ENCODE measurements at places on chromosomes 7 and 10.

DNA sequence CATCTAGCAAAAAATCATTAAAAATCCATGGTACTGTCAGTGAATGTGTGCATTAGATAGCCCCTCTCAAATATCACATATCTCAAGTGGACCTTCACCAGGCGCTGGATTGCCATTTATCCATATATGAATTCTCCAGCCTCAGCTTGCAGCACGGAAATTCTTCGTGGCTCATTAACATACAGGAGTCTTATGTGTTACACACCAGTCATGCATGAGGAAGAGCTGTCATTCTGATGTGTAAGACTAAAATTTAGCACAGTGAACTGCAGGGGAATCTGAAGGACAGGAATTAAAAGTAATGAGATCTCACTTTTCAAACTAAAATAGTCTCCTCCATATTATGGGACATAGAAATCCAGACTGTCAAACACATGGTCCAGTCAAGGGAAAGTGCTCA, 542.4 kb upstream of the DPP6 start:
- DNase-seq, result no peak

GRCh38 chr10:119326167-119326566, 118.8 kb downstream of the GRK5 start:
- no peak for DNase-seq

DNA sequence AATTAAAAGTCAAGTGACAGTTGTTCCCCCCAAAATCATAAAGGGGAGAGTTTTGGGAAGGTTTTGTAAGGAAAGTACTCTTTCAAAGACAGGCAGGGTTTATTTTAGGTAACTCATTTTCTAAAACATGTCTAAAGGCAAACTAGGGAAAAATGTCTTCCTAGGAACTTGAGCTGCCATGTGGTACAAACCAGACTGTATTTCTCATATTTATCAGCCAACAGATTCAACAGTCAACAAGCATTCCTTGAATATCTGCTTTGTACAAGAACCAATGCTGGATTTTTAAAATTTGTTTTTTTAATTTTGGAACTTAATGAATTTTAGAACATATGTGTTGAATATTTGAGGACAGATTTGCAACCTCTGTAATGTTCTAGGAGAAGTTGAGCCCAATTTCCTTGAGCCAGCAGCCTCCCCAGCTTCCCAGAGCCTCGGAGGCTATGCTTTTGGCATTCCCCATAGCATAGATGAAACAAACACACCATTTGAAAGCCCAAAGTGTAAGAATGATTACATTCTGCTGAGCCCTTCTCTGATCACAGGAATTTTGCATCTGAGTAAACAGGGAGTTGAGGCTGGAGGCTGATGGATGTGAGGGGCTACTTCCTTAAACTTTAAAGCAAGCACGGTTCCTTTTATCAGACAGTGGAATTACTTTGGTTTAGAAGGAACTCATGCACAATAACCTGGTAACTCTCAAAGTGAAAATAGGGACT, 345.1 kb downstream of the RNLS start:
- no peak for DNase-seq

GRCh38 chr10:43125274-43125845, 12.9 kb upstream of the CSGALNACT2 start:
- peak; percentile 33 for DNase-seq

DNA sequence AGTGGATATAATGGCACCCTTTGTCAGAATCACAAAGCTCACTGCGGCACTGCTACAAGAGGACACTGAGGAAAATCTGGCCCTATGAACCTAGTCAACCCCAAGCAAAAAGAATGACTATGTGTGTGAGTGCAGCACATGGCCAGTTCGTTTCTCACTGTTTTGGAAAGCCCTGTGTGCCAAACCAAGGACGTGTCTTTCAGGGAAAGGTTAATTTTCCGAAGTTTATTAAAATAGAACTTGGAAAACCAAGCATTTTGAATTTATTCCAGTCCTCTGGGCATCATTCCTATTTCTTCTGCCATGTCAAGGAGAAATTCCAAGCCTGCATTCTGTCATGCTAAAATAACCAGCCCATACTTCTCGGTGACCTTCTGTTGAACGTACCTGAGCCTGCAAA, 471.8 kb downstream of the PLXDC2 start:
- DNase-seq, result no peak

GRCh38 chr7:66845379-66846095, 75.5 kb upstream of the TMEM248 start:
- DNase-seq, result no peak

DNA sequence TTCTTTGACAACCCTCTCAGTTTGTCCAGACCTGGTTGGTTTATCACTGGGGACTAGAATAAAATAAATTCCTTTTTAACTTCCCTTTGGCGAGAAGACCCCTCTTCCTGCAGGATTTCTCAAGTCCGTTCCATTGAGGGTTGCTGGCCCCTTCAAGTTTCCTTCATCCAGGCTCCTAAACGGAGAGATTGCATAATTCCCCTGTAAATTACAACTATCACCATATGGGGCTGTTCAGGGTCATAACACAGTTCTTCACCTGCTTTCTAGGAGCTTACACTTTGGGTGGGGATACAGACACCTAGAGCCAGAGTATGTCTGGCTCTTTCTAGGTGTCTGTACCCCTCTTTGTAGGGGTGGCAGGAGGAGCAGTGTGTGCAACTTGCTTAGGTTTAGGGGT, 3.3 kb upstream of the COPS6 start:
- no peak for DNase-seq

DNA sequence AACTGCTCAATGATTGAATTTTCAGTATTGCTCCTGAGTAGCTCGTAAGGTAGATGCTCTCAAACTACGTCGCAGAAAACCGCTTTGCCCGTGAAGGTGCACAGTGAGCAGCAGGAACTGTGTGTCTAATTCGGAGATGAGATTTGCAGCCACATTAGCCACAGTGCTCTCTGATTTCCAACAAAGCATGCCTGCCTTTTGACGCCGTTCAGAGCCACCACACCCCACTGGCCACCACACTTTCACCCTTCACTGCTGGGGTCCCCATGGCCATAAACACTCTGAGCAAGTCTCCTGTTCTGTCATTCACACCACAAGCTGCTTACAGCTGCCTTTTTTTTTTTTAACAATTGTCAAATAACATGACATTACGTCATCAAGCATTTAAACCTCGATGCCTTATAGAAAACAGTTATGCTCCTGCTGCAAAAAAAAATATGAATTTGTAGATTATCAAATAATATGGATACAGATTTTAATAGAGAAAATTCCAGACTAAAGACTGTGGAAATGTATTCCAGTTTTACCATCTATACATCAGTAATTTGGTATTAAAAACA, 578.8 kb upstream of the PFKP start:
- no peak for DNase-seq

DNA sequence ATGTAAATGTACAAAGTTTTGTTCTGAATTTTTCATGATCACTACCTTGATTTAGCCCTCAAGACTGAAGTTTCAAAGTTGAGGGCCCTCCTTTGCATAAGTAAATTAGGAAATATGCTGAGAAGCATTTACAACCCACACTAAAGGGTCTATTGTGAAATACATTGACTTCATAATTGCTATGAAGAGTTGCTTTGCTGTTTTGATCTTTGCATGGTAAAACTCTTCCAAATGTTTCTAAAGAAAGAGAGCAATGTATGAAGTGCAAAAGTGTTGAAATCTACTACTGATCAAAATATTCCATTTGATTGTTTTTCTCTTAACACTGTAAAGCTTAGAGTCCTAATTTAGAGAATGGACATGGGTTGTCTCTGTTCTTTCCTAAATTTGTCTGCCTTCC, 77.2 kb downstream of the C7orf25 start:
- no peak for DNase-seq

- no peak for DNase-seq
Observed at GRCh38 chr10:290026-290725, 154.9 kb downstream of the ZMYND11 start.

DNA sequence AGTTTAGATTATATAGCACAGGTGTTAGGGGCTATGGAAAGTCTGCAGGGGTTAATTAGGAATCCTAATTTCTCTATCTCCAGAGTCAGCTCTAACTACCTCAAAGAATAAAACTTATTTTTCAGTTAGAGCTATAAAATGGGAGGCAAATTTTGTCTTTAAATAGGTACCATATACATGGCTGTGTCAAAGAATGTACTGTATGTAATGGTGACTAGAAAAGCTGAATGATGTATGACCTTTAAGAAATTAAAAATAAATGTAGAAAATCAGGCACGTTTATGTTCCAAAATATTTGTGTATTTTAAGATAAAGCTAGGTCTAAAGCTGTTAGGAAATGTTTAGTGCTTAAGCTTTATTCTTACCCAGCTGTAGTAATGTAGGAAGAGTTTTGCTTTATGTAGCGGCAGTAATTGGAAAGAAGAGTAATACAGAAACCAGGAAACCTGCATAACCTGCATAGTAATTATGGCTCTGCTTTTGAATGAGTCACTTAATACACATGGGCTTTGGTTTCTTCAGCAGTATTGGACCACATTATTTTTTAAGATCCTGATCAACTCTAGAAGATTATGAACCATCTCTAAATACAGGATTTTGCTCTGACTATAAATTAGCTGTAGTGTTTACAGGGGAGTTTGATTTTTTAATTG, 85.0 kb downstream of the KMT2E start:
- DNase-seq, result no peak

GRCh38 chr7:104040666-104041065, 51.2 kb upstream of the RELN start:
- DNase-seq, result no peak

DNA sequence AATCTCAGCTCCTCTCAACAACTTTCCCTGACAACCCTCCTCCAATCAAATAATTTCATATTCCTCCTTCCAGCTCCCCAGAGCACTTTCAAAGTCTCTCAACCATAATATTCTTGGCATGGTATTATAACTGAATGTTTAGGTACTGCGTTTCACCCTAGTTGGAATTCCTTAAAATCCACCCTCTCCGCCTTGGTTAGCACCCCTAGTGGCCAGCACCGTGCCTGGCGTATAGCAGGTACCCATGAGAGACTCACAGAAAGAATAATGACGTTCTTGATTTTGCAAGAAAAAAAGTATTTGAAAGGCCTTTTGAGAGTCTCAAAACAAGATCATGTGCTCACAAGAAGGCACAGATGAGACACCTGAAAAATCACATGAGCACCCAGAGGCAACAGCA, 50.9 kb downstream of the GLI3 start:
- DNase-seq, result no peak

- DNase-seq, result no peak
Observed at GRCh38 chr10:15877836-15878576, 17.7 kb upstream of the MINDY3 start.

DNA sequence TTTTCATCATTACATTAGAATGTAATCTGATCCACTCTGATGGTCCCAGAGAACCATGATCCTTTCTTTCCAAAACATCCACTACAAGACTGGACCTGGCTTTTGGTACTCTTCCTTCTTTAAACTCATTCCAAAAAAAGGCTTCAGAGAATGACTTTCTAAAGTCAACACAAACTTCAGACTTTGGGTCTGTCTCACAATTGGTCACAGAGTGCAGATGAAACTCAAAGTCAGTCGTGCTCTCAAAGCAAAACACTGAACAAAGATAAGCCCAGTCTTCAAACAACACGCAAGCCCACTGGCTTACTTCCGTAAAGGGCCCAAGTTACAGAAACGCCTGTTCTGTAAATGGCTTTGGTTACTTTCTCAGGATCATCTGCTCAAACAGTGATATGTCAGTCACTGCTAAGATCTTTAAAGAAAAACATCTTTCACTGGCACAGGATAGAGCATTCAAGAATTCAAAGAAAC, 250.9 kb upstream of the MKLN1 start:
- DNase-seq, result no peak

- DNase-seq, result no peak
Observed at GRCh38 chr10:78436222-78436573, 402.5 kb downstream of the RPS24 start.

GRCh38 chr10:77550378-77550777, 87.2 kb downstream of the KCNMA1 start:
- no peak for DNase-seq

DNA sequence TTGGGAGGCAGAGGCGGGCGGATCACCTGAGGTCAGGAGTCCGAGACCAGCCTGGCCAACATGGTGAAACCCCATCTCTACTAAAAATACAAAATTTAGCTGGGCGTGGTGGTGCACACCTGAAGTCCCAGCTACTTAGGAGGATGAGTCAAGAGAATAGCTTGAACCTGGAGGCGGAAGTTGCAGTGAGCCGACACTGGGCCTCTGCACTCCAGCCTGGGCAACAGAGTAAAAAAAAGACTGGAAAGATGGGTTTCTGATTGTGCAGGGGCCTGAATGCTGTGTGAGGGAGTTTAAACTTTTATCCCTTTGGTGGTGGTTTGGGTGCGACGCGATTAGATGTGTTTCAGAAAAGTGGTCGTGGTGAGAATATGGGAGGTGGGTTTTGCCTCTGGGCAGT, 1.8 kb downstream of the CHST12 start:
- no peak for DNase-seq

Measured in left forelimb (tissue), 1 donor.